ENCODE measurements at places on chromosomes 5 and 9. TPM values are rescaled to one million over a fixed set of nuclear protein-coding genes. Genes with fewer than 3 reads are reported as not detected.

IFNA21 gene
- total RNA-seq, result not detected

PFN3 gene
- not detected for total RNA-seq

LHX2 gene
- not detected for total RNA-seq

POLE3 gene
- total RNA-seq, result 81.7 TPM

ATP10B gene
- not detected for total RNA-seq

OR1Q1 gene
- not detected for total RNA-seq

MEF2C gene
- total RNA-seq, result 0.13 TPM

IFNA13 gene
- total RNA-seq, result not detected

Measured in activated CD8-positive, alpha-beta T cell treated with anti-CD3 and anti-CD28 coated beads, Interleukin-2, amount 10 ng/mL, durations not matched to agents 7 days and 5 days (primary cell).